Stimulated activated CD4-positive, alpha-beta T cell treated with anti-CD3 and anti-CD28 coated beads, Interleukin-1b, Interleukin-23, amount 100 ng/mL, for 48 hours (primary cell): ENCODE measurements at places on chromosomes 12 and 14.
A peak's percentile ranks its signal among the peaks of the same experiment; 100 is the strongest.

- no peak for DNase-seq
Observed at GRCh38 chr14:49033131-49033530, 553.0 kb downstream of the RPS29 start.

- no peak for DNase-seq
Observed at GRCh38 chr14:76673261-76673660, 88.0 kb upstream of the VASH1 start.

DNA sequence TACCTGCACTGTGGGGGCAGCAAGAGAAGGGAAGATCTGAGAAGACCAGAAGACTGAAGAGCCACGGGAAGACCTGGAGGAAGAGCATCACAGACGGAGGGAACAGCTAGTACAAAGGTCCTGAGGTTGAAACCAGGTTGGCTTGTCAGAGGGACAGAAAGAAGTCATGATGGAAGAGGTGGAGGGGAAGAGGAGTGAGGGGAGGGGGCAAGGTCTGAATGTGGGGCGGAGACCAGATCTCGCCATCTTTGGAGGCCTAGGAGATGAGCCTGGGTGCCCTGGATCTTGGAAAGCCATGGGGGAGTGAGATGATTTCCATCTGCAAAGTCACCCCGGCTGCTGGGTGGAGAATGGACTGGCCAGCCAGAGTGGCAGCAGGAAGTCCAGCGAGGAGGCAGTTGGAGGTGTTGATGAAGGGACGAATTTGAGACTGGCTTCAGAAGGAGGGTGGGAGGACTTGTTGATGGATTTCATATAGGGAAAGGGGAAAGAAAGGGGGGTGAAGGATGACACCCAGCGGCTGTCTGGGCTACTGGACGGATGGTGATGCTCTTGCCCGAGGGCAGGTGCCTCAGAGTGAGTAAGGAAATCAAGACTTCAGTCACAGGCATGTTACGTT lies 14.6 kb upstream of the UBC start:
- DNase-seq, result no peak

- no peak for DNase-seq
Observed at GRCh38 chr12:16612647-16613046, 6.7 kb upstream of the LMO3 start.

DNA sequence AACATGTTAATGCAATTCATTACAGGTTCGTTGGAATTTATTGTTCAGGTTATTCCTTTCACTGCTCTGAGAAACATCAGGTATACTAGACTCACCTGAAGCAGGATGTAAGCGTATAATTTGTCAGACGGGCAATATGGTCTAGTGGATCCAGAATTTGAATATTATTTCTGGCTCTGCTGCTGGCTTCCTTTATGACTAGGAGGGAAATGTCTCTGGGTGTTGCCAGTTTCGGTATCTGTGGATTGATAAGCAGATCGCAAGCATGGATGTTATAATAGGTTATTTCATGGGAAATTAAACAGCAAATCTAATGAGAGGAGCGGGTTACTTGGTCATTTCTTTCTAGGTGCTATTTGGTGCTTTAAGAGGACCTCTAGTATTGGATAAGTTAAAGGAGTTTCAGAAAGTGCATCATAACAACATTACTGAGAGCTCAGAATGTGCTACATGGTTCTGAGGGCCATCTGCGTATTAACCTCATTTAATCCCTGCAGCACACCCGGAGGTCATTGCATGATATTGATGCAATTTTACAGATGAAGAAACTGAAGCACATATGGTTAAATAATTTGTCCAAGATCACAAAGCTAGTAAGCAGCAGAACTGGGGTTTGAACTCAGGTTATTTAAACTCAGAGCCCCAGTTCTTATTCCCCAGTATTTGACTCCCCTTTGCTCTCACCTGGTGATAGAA lies 47.3 kb upstream of the BCAT1 start:
- DNase-seq, result no peak

DNA sequence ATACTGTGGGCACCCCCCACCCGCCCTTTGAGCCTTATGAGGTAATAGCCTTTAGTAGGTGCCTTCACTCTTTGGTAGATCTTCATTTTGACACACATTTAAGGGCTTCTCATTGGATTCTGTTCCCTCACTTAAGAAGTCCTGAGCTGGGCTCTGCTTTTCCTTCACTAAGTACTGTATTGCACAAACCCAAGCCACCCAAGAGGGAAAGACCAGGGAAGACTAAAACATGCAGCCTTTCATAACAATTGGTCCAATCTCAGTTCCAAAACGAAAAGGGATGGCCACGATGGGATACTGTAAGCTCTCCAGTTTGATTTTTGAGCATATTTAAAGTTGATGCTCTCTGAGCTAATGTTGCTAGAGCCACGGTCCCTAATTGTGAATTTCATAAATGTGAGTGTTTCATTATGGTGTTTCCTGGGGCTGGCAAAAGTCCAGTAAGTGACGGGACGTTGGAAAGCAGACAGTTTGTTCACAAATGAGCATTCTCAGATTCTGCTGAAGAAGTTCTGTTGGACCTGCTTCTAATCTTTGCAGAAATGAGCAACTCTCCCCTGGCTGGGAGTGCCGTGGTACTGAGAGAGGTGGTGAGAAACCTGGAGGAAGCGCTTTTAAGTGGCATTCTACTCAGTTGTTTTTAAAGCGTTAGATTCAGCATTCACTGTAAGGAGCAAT lies 9.4 kb downstream of the SSPN start:
- no peak for DNase-seq

DNA sequence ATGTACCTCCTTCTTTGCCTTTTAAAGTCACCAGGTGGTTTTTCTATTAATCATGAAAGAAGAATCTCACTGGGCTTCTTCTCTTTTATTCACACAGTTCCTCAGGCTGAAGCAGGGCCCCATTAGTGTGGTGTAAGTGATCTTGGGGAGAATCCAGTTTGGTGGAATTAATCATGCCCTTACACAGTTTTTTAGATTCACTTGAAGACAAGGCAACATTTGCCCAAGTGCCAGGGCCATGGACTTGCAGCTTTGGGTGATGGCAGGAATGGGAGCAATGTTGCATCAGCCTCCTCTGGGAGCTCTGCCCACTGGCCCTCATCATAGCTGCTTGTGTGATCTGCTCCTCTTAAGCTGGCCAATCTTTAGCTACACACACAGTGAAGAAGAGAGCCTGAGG lies 33.8 kb downstream of the KCNK10 start:
- no peak for DNase-seq

- no peak for DNase-seq
Observed at GRCh38 chr14:44804391-44804790, 157.4 kb downstream of the KLHL28 start.

GRCh38 chr14:71108398-71109119 lies 201.3 kb downstream of the PCNX1 start:
- no peak for DNase-seq

GRCh38 chr12:121330692-121331091 lies 21.5 kb downstream of the ANAPC5 start:
- DNase-seq, result no peak

DNA sequence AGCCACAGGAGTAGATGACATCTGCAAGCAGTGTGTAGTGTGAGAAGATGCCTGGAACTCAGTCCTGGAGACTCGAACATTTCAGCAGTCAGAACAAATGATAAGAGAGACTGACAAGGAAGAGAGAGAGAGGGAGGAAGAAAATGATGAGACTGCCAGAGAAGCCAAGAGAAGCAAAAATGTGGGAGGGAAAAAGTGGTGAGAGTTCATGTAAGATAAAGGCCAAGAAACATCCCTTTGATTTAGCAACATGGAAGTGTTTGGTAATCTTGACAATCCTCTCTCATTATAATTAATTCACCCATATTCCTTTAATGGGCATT lies 42.6 kb downstream of the LIMA1 start:
- DNase-seq, result no peak

DNA sequence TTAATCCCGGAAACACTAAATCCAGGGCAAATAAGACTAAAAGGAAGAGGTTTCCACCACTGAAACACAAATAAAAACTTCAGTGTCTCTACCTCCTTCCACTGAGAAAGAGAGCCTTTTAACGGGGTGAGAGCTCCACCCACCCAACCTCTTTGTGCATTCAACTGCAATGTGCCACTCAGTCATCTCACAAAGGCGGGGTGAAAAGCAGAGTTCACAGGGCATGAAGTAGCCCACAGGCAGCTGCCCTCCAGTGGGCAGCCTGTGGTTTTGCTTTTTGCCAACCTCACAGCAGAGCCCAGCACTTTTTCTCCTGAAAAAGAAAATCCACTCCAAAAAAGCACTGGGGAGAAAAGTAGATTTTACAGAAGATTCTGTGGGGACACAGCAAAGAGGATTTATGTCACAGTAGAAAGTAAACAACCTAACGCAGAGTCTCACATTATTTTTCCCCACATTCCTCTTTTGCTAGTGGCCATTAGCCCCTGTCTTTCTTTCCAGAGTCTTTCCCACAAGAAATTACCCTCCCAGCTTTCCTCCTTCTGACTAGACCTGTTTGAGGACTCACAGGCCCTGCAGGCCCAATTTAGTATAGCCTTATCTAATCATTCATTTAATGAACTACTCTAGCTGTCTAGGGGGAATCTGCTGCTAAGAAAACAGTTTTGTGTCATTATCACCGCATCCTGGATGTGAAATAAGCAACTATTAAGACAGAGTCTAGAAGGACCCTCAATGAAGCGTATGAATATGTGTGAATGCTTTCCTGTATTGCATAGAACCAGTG lies 753.8 kb upstream of the FOXG1 start:
- no peak for DNase-seq

DNA sequence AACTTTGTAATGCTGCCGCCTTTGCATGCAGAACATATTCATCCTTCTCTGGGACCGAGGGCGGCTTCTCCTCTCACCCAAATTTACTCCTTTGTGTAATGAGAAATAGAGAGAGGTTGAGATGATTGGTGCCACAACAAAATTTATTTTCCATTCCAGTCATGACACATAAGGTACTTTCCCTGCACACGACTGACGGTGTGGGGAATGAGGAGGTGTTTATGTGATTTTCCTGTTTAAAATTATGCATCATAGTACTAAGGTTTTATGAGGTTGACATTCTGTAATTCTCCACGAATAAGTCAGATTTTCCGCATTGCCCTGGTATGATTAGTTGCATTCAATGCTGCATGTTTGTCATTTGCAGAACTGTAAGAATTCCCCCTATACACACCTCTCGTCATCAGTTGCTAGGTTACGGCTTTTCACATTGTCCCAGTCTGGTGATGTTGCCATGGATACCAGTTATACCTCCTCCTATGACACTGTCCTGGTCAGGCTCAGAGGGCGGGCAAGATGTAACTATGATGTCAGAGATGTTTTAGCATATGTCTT lies 23.1 kb downstream of the BICDL1 start:
- DNase-seq, result peak; percentile 89
